ENCODE measurements at places on chromosomes 7 and 10.
A peak's percentile ranks its signal among the peaks of the same experiment; 100 is the strongest.

DNA sequence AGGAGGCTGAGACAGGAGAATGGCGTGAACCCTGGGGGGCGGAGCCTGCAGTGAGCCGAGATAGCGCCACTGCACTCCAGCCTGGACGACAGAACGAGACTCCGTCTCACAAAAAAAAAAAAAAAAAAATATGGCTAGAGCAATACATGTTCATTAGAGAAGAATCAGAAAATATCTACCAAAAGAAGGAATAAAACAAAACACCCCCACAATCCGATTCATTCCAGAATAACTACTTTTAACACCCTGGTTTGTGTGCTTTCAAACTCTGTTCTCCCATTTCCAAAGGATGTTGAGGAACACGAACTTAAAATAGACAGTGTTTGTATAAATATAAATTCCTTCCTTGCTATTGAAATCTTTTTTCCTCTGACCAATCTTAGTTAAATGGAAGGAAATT lies 6.5 kb downstream of the PDSS1 start:
- no peak for DNase-seq

- DNase-seq: peak; percentile 40
Observed at GRCh38 chr10:125982260-125982948, 86.0 kb downstream of the FANK1 start.

- peak; percentile 54 for DNase-seq
Observed at GRCh38 chr7:100799037-100799896, 28.1 kb downstream of the EPHB4 start.

DNA sequence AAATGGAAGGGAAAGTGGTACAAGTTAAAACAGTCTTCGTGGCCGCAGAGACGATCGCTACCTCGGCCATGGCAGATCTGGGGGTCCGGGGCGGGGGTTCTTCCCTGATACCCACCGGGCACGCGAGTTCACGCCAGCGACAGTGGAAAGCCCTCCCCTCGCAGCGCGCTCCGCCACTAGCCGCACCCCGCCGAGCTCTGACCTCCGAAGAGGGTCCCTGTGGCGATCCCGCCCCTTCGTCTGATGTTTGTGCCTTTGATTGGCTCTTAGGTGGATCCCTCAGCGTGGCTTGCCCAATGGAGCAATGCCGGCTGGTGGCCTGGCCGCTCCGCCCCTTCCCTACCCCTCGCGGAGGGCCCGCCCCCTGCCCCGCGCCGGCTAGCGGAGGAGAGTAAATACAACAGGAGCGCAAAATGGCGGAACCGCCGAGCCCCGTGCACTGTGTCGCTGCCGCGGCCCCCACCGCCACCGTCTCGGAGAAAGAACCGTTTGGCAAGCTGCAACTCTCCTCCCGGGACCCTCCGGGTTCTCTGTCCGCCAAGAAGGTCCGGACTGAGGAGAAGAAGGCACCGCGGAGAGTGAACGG lies at the start of gene RSBN1L:
RSBN1L (plus strand) TSS at position 403 of the 586 bp plus-strand sequence; CDS start at position 414, 11 bp downstream.
- DNase-seq: peak; percentile 98

GRCh38 chr10:14429043-14429700 lies 98.4 kb upstream of the FRMD4A start:
- DNase-seq: no peak

DNA sequence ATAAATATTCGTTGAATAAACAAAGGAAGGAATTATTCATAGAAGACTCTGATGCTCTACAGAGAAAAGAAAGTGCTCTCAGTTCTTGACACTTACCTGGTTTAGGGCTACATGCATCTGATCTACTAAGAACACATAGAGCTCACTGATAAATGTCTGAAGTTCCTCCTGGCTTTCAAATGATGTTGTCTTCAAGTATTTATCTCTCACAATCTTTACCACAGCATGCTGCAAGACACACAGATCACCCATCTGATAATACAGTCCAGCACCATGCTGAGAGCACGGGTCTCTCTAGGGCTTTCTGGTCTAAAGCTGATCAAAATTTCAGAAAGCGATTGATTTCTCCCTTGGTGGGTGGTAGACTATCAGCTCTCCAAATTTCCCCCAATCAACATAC lies 44.5 kb upstream of the MRPS16 start:
- no peak for DNase-seq

DNA sequence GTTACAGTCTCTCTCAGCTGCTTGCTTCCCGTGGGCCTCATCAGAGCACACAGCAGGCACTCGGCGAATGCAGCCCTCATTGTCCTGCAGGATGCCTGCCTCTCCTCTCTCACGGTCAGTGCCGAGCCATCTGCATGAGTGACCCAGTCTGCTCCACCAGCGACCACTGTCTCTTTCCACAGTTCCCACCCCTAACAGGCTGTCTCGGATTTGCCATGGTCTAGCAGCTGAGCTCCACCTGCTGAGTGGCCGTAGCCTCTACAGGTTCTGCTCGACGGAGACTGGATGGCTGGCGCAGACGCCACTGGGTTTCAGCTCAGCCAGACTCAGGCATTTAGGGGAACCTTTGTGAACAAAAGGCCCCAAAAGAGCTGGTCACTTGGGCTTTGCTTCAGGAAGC lies 209.4 kb upstream of the FOXK1 start:
- no peak for DNase-seq

DNA sequence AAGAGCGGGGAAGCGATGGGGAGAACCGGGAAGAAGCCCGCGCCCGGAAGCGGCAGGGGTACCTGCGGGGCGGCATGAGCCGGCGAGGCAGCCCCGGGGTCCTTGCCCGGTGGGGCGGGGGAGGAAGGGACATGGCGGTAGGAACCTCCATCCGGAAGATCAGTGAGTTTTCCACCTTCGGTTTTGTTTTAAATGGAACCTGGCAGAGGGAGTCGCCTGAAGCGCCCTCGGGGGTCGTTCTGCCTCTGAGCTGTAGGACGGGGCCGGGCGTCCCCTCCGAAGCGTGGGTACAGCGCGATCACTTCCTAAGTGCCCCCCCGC lies 471 bp downstream of the PFKP start:
- DNase-seq: no peak

GRCh38 chr7:4115442-4115841 lies 566.7 kb upstream of the FOXK1 start:
- DNase-seq: no peak

DNA sequence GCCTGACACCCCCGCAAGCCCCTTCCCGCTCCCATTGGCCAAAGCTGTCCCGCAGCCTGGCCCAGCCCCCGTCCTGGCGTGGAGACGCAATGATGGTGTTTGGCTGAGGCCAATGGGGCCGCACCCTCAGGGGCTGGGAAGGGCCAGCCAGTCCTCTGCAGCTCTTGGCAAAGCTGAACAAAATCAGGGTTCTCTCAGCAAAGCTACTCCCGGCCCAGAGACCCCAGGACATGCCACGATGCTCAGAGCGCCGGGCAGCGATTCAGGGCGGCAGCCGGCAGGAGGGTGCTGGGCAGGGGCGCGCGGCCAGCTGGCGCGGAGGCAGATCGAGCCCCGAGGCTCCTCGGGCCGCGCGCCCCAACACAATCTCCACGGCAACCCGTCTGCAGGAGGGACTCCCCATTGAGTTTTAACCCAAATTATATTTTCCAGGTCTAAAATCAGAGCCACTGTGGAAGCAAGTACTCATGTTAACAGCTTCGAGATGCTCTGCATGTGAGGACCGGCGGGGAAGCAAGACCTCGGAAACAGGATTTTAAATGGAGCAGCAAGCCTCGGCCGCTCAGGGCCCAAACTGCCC lies 8.8 kb upstream of the CNPY1 start:
- DNase-seq: no peak

DNA sequence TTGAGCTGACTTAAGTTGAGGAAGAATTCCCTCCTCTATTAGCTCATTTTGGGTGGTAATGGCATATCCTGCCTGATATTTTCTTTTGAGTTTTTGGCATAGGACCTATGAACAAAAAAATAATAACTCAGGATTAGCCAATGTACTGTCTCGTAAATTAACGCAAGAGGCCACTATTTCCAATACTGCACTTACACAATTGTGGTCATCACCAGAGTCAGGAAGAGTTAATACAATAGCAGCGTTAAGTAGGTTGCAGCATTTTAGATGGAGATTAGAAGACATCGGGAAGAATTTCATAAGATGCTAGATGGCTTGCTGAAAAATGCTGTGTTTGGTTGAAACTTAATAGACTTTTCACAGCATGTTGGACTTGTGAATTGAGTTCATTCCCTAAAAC lies 36.4 kb downstream of the ANTXRL start:
- no peak for DNase-seq

DNA sequence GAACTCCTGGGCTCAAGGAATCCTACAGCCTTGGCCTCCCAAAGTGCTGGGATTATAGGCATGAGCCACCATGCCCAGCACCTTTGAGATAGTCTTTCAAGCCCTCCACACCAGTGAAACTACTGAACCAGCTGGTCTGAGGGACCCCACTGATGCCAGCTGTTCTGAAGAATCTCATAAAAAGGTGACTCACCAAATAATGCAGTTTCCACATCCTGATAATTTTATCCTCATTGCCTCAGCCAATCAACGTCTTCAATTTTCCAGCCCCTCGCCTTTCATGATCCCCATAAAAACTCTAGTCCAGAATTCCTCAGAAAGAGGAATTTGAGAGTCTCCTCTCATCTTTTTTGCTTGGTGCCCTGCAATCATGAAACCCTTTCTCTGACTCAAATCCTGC lies 1691.6 kb upstream of the LRRTM3 start:
- DNase-seq: no peak

- no peak for DNase-seq
Observed at GRCh38 chr7:79245623-79246249, 207.7 kb downstream of the MAGI2 start.

- DNase-seq: no peak
Observed at GRCh38 chr7:106243893-106244292, 40.9 kb downstream of the NAMPT start.

DNA sequence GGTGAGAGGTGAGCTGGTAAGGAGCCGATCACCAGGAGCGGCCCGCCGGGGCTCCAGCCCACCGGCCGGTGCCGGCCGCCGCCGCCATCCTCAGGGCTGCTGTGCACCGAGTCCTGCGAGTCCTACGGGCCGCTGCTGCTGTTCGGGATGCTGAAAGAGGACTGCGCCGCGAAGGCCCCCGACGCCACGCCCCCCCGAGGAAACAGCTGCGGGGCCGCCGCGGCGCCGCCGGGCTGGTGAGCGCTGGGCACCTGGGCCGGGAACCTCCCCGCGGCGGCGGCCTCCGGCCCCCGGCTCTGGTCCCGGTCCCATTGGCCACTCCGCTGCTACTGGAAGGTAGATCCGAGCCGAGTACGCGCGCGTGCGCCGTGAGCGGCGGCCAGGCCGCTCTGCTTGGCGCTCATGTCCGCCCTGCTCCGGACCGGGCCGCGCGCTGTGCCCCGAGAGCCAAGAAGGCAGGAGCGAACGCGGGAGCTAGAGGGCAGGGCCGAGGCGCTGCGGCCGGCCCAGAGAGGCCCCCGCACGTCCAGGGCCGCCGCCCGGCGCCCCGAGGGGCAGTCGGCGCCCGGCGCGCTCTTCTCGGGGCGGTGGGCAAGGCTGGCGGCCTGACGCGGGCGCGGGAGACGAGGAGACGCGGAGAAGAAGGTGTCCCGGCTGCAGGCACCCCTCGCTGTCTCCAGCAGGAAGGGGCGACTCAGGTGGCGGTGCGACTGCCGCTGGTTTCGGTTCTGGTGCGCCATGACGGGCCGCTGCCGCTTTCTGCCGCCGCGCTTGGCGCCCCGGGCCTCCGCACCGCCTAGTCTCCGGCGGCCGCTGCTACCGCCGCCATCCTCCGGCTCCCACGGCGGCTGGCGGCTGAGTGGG lies 121.3 kb upstream of the WIPF3 start:
- peak; percentile 24 for DNase-seq

DNA sequence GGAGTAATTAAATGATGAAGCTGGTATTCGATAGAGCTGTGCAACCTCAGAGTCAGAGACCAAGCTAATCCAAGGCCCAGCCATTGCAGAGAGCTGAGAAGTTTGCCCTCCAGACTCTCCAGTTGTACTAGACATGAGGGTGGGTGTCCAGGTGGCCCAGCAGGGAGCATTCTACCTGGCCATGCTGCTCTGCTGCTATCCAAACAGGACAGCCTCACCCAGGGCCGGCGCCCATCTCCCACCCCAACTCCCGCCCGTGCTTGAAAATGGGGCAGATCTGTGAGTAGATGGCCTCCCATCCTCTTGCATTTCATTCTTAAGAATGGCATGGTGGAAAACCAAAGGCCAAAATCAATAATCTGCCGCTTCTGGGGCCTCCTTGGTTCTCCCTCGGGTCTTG lies 124.2 kb downstream of the TCERG1L start:
- no peak for DNase-seq

- DNase-seq: no peak
Observed at GRCh38 chr10:121596689-121597503, 1.3 kb downstream of the FGFR2 start.

DNA sequence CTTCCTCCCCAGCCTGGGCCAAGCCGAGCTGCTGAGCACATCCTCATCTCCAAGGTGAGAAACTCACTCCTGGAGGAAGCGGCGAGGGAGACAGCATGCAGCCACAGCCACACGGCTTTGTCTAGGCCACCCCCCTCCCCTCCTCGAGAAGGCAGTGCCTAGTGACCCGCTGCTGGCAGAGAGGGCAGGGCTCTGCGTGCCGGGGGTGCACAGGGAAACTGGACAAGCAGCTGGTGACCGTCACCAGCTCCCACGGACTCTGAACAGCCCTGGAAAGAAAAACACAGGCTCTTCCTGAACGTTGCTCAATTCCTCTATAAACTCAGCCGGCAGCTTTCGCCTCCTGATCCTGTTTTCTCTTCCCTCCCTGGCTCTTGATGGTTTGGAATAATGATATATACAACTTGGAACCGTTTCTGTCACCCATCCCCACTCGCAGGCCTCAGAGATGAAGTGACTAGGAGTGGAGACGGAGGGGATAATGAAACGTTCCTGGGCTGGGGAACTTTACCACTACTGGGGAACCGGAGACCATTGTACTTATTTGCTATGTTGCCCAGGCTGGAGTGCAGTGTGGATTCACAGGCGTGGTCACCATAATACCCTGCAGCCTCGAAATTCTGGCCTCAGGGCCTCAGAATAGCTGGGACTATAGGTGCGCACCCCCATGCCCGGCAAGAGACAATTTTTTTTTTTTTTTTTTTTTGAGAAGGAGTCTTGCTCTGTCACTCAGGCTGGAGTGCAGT lies 19.3 kb downstream of the PAPOLB start:
- no peak for DNase-seq

DNA sequence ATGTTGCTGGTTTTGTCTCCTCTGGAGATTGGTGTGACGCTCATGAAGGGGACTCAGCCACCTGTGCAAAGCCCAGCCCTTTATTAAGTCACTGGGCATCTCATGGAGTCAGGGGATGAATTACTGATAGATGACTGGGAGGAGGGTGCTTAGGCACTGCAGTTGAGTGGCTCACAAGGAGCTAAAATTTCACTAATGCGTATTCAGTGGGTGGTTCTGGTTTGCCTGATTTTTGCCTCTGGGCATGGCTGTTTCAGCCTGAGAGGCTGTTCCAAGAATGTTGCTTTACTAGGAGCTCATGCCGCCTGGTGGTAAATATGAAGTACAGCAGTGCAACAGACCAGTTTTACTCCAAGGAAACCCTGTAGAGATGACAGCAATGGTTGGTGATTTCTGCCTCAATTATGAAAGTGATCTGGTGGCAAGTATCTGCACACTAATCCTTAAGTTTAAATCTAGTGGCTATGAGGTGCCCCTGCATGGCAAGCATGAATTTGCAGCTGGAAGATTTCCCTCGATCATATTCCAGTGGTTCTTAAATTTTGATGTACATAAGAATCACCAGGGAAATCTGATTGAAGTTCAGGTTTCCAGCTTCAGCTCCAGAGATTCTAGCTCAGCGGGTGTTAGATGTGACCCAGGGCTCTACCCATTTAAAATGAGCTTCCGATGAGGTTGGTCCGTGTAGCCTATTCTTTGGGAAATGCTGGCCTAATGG lies 19.9 kb downstream of the ACTA2 start:
- peak; percentile 59 for DNase-seq

GRCh38 chr7:149882248-149883047 lies 8.7 kb downstream of the ATP6V0E2 start:
- DNase-seq: no peak
